ENCODE measurements at places on chromosomes 2 and 18.

GRCh38 chr2:10089565-10090190, 9.5 kb upstream of the CYS1 start:
- no peak for DNase-seq

- no peak for DNase-seq
Measured at GRCh38 chr2:216315802-216316603, 56.3 kb downstream of the MARCHF4 start.

- DNase-seq = no peak
Measured at GRCh38 chr2:144518748-144519596, 947 bp downstream of the ZEB2 start.

GRCh38 chr2:64327129-64327509, 126.8 kb upstream of the LGALSL start:
- DNase-seq = no peak

DNA sequence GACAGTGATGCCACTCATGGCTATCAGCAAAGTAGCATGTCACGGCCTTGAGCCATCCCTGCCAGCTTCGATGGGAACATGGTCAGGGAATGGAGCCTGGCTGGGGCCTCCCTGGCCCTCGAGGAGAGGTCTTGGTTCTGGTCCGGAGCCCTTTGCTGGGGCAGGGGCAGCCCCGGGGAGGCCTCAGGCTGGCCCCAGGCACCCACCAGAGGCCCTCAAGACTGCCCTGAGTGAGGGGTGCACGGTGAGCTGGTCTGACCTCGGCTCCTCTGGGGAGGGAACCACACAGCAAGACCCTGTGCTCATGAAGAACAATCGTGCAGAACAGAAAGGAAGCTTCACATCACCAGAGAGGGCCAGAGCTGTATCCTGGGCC, 75.2 kb upstream of the OTOS start:
- no peak for DNase-seq

GRCh38 chr2:197140045-197140444, 170.5 kb downstream of the ANKRD44 start:
- no peak for DNase-seq

Data from stimulated activated CD4-positive, alpha-beta T cell treated with anti-CD3 and anti-CD28 coated beads, Interleukin-12 subunit alpha, Interleukin-12 subunit beta, amount 100 ng/mL, for 4 hours (primary cell).